Stomach (tissue), 19 donors: ENCODE measurements at places on chromosomes 16 and 17. TPM values are rescaled to one million over a fixed set of nuclear protein-coding genes. Genes with fewer than 3 reads are reported as not detected.

The GNGT2 gene
- not detected for total RNA-seq

DNA sequence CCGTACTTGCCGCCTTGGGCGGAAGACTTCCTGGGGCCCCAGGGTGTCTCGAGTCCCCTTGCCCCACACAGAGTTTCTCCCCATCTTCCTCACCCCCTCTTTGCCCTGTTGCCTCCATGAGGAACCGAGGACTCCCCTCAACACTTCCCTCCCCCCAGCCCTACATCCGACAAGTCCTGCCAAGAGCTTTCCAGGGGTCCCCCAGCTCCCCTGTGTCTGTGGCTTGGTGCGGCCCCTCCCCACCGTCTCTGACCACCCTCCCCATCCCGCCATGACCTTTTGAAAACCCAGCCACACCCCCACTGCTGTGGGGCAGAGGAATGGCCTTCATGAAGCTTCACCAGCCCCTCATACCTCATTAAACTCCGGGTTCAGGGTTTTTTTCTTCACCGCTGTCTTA is 11.4 kb downstream of the SCGB1C2 start:
- H3K36me3 ChIP-seq: no peaks in the 10 kb centered on the region
- no peak overlapping the region for H3K4me3 ChIP-seq
- no peak overlapping the region for H3K27ac ChIP-seq
- no peak for DNase-seq

The ITGA2B gene
- not detected for total RNA-seq

DNA sequence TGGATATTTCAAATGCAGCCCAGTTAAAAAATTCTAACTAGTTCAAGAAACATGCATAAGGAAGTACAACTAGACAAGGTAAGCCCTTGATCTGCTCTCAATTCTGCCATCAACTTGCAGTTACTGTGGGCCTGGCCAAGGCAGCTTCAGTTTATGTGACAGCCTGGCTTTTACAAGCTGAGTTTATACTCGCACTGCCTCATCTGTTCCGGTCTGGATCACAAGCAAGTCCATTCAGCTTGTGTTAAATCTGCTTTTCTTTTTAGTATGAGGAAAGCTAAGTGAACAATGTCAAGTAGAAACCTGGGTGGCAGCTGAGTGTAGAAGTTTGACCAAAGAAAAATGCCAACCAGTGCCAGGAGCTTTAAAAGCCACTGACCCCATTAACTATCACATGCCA is 76.6 kb upstream of the CORO6 start:
- peaks cover 24% of the 10 kb centered on the region for H3K4me1 ChIP-seq
- H3K27me3 ChIP-seq: no peaks in the 10 kb centered on the region
- H3K36me3 ChIP-seq: peaks cover 53% of the 10 kb centered on the region
- H3K4me3 ChIP-seq: no peak overlapping the region

DNA sequence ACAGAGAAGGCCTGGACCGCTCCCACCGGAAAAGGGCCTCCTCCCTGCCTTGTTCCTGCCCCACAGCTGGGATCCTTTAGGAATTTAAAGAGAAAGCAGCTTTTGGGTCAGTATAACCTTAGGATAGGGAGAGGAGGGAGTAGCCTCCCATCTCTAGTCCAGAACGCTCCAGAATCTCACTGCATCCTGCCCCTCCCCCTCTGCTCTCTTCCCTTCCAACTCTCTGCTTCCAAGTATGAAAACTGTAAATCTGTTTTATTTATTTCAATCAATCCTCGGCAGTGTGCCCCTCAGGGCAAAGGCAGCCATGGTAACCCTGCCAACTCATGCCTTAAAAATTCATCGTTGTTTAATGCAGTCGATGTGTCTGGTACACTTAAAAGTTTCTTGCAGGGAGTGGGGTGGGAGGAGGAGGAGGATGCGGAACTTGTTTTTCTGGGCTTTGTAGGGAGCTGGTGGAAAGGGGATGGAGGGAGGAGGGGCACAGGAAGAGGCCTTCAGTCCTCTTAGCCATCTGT is 21.2 kb upstream of the MTSS2 start:
- no peak for DNase-seq
- H3K4me3 ChIP-seq: no peak overlapping the region
- H3K4me1 ChIP-seq: peaks cover 82% of the 10 kb centered on the region
- H3K27me3 ChIP-seq: no peaks in the 10 kb centered on the region
- H3K27ac ChIP-seq: peak overlapping the region; percentile 79

GRCh38 chr17:82316651-82317393 is 586 bp downstream of the CD7 start:
- H3K36me3 ChIP-seq: no peaks in the 10 kb centered on the region
- H3K27me3 ChIP-seq: peaks cover 10% of the 10 kb centered on the region
- H3K4me1 ChIP-seq: peaks cover 30% of the 10 kb centered on the region
- H3K27ac ChIP-seq: peak overlapping the region; percentile 18

GRCh38 chr16:2047330-2048115 is at the start of the genes NTHL1 and TSC2:
TSS of gene NTHL1 (minus strand) at chr16:2047834. CDS start at chr16:2047823, 11 bp downstream.
TSS of gene TSC2 (plus strand) at chr16:2047985. CDS start at chr16:2048616, 631 bp downstream.
- H3K4me3 ChIP-seq: peak within 1 kb of the TSS; percentile 98
- peaks cover 57% of the 10 kb centered on the region for H3K4me1 ChIP-seq
- peaks cover 26% of the 10 kb centered on the region for H3K36me3 ChIP-seq
- DNase-seq: peak; percentile 99

The MYH8 gene
- not detected for total RNA-seq

GRCh38 chr16:48365601-48366164 is 19.5 kb downstream of the SIAH1 start:
- peaks cover 11% of the 10 kb centered on the region for H3K36me3 ChIP-seq
- H3K4me3 ChIP-seq: peak overlapping the region; percentile 51
- H3K27ac ChIP-seq: peak overlapping the region; percentile 97
- peak; percentile 94 for DNase-seq
- H3K4me1 ChIP-seq: peaks cover 50% of the 10 kb centered on the region

- no peaks in the 10 kb centered on the region for H3K27me3 ChIP-seq
These were observed 31.9 kb downstream of the COG1 start for GRCh38 chr17:73224663-73225305.

GRCh38 chr17:70050931-70051330 is 24.1 kb upstream of the KCNJ16 start:
- peaks cover 15% of the 10 kb centered on the region for H3K4me1 ChIP-seq
- no peak overlapping the region for H3K27ac ChIP-seq
- H3K27me3 ChIP-seq: no peaks in the 10 kb centered on the region
- no peaks in the 10 kb centered on the region for H3K36me3 ChIP-seq
- DNase-seq: no peak
- H3K4me3 ChIP-seq: no peak overlapping the region

- H3K27me3 ChIP-seq: no peaks in the 10 kb centered on the region
- H3K36me3 ChIP-seq: no peaks in the 10 kb centered on the region
- no peak overlapping the region for H3K4me3 ChIP-seq
- DNase-seq: no peak
These were observed 37.2 kb upstream of the HS3ST3A1 start for GRCh38 chr17:13638855-13639458.

The CD7 gene
- not detected for total RNA-seq
